ENCODE measurements at places on chromosomes 3 and 15. TPM values are rescaled to one million over a fixed set of nuclear protein-coding genes. Genes with fewer than 3 reads are reported as not detected.

PLS1 gene
- 3.6 TPM for total RNA-seq

DNA sequence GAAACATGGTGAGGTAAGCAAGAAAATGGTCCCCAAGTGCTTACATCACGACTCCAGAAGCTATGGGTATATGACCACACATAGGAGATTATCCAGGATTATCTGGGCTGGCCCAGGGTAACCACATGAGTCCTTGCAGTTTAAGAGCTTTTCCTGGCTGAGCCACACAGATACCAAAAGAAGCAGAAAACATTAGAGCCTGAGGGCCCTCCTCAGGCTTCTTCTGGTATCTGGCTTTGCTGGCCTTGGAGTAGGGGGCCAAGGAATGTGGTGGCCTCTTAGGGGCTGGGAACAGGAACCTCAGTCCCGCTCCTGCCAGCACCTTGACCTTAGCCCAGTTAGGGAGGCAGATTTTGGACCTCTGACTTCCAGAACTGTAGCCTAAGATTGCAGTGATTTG, 259.1 kb downstream of the KCNMB2 start:
- no peak for DNase-seq

DNA sequence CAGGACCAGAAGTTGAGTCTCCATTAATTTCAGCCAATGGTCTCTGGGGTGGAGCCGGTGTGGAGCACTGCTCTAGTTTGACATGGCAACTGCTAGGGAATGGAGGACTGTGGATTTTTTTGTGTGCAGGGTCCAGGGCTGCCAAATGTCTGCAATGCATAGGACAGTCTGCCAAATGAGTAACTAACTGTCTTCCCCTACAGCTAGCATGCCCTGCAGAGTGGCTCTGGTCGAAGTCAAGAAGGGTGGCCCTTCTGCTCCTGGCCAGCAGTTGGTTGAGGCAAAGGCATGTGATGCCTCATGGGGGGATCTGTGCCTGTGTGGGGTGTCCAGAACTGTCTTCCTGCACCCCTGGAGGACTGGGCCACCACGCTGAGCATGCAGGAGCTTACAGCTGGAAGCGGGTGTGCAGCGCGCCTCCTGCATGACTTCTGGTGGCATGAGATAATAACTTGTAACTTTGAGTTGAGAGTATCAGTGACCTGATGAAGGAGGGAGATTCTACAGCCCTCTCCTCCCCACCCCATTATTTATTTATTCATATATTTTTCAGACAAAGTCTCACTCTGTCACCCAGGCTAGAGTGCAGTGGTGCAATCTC, 4.6 kb downstream of the TPRA1 start:
- DNase-seq = no peak

- DNase-seq = no peak
Measured at GRCh38 chr3:5162102-5162501, 25.4 kb upstream of the EDEM1 start.

DNA sequence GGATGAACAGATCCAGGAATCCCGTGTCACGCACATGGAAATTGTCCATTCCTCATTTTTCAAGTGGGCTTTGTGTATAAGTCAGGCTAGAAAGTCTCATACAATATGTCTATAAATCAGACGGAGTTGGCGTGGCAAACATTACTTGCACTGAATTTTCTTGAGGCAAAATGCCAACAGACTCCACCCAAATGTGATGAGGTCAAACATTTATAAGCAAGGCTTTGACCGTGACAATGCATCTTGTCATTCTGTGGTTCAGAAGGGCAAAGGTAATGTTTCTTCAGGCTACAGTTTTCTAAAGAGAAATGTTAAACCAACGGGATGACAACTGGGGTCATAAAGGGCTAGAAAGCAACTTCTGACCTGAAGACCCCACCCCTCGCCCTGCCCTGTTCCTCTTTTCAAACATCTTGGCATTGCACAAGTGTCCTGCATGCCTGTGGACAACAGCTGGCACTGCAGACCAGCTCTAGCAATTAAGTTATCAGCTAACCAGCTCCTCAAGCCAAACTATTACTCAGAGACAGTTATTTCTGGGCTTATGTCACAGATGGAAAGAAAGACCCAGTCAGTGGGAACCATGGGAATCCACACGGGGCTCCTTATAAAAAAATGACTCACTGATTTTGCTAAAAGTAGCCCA, 36.5 kb upstream of the SPTBN5 start:
- DNase-seq = no peak

GRCh38 chr15:60634815-60635214, 155.9 kb upstream of the ICE2 start:
- DNase-seq = no peak

DNA sequence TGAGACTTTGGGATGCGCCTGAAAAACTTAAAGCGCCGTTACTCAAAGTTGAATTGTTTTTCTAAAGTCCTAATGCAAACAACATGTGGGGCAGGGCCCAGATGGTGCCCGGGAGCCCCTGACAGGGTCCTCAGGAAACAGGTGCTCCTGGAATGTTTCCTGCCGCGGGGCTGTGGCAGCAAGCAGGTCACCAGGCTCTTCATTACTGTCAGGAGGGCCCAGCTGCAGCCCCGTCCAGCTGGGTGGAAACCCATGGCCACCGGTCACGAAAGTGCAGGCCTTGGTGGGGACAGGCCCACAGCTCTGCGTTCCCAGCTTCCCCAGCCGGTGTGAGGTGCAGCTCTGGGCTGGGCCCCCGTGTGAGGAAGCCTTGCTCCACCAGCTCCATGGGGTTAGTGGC, 63.9 kb upstream of the GATA2 start:
- DNase-seq = no peak

IGSF11 gene
- total RNA-seq = not detected

ST3GAL6 gene
- not detected for total RNA-seq

ROBO2 gene
- not detected for total RNA-seq

PRR20G gene
- total RNA-seq = not detected

- no peak for DNase-seq
Measured at GRCh38 chr3:130709671-130710070, 37.0 kb downstream of the PIK3R4 start.

DNA sequence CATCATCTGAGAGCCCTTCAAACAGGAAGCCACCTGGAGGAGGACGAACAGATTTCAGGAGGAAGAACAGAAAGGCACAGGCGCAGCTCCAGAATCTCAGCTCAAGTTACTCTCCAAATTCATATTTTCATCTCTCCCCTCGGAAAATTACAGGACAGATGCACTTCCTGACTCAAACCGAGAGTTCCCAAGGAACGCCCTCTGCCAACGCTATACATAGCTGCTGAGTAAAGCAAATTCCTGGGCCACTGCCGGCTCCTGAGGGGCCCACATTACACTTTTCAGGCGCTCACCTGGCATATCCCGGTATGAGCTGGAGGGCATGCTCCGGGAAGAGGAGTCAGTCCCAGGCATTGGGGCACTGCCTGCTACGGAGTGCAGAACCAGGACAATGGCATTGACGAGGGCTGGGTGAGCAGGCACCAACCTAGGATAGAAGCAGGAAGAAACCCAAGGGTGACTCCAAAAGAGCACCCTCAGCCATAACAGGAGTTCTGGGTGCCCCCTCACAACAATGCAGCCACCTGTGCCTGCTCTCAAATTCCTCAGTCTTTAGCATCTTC, 11.2 kb downstream of the UBL7 start:
- no peak for DNase-seq

- DNase-seq = no peak
Measured at GRCh38 chr3:121998611-121999473, 23.2 kb downstream of the ILDR1 start.

FEZF2 gene
- not detected for total RNA-seq

DNA sequence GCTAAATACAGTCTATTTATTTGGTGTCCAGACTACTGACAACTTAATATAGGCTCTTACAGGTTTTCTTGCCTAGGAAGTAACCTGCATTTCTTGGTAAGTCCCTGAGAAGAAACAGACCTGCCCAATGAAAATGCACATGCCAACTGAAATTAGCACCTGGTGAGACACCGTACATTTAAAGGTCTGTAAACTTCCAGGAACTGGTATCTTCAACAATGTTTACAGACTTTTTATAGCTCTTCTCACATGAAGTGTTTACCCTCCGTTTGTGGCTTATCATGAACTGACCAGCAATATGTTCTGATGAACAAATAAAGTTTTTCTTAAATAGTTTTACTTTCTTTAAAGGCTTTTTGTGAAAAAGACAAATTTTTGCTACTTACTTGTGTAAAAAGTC, 93.3 kb downstream of the PCCB start:
- DNase-seq = no peak

HHATL gene
- 0.25 TPM for total RNA-seq

FGF12 gene
- total RNA-seq = not detected

DNA sequence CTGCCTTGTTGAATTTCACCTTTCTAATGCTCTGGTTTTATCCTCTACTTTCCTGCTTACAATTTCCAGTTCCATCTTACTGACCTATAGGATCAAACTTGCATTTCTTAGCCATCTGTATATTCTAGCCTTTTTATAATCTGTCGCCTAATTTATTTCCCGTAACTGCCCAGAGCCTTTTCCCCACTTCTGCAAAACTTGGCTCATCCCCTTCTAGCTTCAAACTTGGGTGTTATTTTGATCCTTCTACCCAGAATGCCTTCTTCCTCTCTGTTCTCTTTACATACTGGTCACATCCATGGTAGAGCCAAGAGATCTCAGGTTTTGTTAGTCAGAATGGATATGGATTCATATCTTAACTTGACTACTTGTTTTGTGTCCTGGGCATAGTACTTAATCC, 2.6 kb downstream of the SACM1L start:
- DNase-seq = no peak

DNA sequence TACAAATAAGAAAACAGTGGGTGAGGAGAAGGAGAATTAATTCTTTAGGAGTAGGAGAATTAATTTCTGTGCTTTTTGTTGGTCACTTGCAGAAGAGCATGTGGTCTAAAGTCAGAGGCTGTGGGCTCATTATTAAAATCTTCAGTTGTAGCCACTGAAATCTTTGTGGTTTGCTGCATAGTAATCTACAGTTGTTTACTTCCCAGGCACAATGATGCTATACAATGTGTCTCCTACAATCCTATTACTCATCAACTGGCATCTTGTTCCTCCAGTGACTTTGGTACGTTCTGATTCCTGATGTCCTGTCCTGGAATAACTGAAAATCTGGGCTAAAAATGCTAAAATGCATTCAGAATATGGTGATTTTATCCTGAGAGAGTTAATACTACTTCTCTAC, 21.0 kb downstream of the IFT122 start:
- no peak for DNase-seq

HGD gene
- total RNA-seq = 0.43 TPM

GRIP2 gene
- 0.35 TPM for total RNA-seq

GRCh38 chr15:71807125-71807629, 3.2 kb upstream of the NR2E3 start:
- DNase-seq = no peak

DNA sequence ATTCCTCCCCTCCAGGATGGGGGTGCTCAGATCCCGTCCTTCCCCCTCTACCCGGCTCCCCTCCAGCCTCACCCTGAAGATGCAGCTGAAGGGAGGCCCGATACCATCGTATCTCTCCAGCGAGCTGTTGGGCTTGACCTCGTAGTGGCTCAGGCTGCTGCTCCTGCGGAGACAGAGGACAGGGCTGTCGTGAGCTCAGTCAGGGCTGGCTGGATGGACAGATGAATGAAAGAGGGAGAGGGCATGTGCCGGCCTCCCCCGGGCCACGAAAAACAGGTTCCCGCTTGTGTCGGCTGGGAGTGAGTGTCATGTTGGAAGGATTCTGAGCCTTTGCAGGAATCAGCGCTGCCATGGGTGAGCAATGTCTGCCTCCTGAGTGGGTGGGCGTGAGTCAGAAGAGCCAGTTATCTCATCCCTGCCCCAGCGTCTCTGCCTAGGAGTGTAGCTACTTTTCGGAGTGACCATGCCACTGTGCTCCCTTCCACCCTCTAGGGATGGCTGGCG, 35.2 kb downstream of the FEM1B start:
- peak; percentile 15 for DNase-seq

ITIH3 gene
- total RNA-seq = not detected

SEMA5B gene
- total RNA-seq = not detected

HIGD2B gene
- 0.20 TPM for total RNA-seq

DNA sequence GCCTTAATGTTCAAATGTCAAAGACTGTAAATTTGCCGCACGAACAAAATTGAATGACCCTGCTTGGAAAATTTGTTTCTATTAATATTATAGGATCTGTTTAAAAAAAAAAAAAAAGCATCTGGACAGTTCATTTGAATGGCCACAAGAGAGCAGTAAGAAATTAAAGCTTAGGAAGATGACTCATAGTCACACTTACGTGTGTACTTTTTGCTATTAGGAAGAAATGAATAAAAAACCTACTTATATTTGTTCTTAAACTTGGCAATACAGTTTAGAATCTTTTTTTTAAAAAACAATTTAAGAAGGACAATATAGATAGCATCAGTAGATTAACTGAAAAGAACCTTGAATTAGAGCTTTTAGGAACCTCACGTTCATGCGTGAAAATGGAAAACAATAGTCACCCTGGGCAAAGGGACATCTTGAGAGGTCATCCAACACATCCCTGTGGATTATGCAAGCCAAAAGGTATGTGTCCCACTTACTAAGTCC, 621.8 kb downstream of the MECOM start:
- DNase-seq = no peak

C2CD4B gene
- 0.40 TPM for total RNA-seq

GRCh38 chr3:32972482-32973146, 21.2 kb downstream of the CCR4 start:
- DNase-seq = no peak

SLC28A1 gene
- not detected for total RNA-seq

GRCh38 chr3:112437146-112438022, 61.9 kb downstream of the BTLA start:
- DNase-seq = peak; percentile 37

DNA sequence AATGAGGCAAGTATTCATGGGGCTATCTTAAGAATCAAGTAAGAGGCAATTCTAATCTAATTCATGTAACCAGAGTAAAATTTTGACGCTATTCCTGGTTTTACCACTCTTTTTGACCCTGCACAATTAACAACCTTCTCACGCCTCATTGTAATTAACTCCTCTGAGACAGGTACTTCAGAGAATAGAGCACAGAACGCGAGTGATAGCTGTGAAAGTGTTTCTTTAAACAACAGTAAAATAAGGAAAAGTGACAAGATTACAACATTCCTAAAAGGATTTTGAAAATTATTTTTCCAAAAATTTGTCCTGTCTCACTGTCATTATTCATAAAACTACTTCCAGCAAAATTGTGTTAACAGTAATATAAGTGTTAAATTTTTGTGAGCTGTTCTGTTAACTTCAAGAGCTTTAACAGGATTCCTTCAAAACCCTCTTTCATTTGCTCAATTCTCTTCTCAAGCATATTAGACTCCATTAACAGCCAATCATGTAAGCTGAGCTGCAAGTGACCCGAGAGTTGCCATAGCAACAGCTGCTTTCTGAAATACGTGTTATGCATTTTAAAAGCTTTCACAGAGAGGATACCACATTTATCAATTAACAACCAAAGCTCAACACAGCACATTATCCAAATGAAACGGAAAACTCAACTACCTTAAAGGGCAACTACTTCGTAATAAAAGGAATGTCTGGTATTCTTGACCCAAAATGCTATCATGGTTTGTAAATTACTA, 93.1 kb downstream of the STAG1 start:
- DNase-seq = no peak

All from activated CD4-positive, alpha-beta memory T cell treated with anti-CD3 and anti-CD28 coated beads, Interleukin-2, amount 10 ng/mL, durations not matched to agents 7 days and 5 days (primary cell).